ENCODE measurements at places on chromosomes 1 and 21. TPM values are rescaled to one million over a fixed set of nuclear protein-coding genes. Genes with fewer than 3 reads are reported as not detected.

Gene KRTAP19-1
- not detected for total RNA-seq

Gene ALDH4A1
- total RNA-seq = 15.0 TPM

Gene GBP2
- 0.56 TPM for total RNA-seq

GRCh38 chr1:71625004-71625403 lies 544.2 kb upstream of the ZRANB2 start:
- H3K4me3 ChIP-seq = no peak overlapping the region
- no peaks in the 10 kb centered on the region for H3K27me3 ChIP-seq
- no peak for DNase-seq
- no peaks in the 10 kb centered on the region for H3K36me3 ChIP-seq

Data from chondrocyte (in vitro differentiated cells).